ENCODE measurements at places on chromosomes 7 and 10. TPM values are rescaled to one million over a fixed set of nuclear protein-coding genes. Genes with fewer than 3 reads are reported as not detected.

The TMEM140 gene
- total RNA-seq, result not detected

The LFNG gene
- total RNA-seq, result 24.5 TPM

DNA sequence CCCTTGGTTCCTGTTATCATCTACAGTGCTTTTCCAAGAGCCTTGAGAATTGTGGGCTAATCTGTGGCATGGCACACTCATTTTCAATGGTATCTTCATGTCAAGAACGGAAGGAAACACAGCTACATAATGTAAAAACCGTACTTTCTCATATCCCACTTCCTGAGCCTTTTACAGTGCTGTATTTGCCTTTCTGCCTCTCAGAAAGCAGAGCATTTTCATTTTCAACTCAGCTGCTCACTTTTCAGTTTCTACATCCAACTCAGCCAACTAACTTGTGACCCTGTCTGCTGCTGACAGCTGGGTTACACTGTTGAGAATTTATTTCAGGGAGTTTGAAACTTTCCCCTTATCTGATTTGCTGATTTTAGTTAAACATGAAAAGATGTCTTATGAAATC lies 875.8 kb upstream of the KCND2 start:
- no peak for DNase-seq

- no peak for DNase-seq
Measured at GRCh38 chr7:123260428-123260960, 60.7 kb upstream of the SLC13A1 start.

DNA sequence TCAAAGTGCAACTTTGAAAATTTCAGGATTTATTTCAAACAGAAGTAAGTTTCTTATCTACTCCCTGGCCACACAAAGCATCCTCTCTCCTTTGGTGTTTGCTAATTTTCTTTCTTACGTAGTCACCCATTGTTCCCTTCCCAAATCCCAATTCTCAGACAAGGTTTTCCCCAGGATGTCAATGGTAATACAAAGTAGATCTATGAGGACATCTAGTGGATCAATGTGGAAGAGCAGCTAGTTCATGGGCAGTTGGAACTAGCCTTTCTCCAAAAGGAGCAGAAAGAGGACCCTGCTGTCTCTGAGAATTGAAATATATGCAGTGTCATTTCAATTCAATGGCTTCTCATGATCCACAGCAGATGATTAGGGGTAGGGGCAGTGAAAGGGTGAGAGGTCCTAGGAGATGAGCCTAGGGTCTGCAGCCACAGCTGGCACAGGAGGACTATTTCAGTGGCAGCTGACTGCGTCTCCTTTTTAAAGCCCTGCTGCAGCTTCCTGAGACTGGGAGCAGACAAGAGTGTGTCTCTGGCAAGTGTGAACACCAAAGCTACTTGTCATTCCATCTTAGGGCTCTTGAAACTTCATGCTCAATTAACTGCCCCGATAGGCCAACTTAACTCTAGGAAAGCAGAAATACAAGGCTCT lies 632.6 kb downstream of the KCNMA1 start:
- peak; percentile 89 for DNase-seq

DNA sequence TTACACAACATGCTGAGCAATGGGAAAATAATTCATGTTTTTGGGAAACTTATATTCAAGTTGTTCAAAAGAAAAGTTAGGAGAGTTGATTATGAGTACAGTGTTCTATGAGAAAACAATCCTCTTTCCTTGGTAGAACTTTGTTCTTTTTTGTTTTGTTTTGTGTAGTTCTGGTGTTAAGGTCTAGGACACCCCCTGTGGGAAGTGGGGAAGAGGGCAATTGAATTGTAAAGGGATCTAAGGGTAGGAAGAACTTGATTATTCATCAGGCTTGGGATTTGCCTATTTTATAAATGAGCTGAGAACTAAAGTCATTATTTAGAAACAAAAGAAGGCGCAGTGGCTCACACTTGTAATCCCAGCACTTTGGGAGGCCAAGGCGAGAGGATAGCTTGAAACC lies 25.9 kb upstream of the CDK13 start:
- DNase-seq, result peak; percentile 35

DNA sequence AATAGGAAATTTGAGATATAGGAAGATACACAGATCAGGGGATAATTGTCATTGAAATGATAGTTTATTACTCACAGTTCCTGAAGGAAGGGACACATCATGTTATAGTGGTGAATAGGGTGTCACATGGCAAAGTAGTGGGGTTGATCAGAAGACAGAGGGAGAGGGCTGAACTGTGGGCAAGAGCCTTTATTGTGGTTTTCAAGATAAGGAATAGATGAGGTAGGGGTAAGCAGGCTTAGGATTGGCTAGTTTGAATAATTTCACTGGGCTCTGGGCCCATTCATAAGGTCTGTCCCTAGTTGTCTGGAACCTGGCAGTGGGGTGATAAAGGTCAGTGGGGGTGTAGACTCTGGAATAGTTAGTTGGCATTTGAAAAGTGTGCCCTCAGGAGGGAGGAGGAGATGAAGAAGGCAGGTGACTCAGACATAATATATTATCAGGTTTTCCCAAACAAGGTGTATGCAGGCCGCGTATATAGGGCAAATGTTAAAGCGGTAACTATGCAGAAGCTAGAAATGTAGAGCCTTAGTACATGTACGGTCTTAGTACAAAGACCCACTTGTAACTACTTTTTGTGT lies 18.5 kb downstream of the FGL2 start:
- DNase-seq, result no peak

DNA sequence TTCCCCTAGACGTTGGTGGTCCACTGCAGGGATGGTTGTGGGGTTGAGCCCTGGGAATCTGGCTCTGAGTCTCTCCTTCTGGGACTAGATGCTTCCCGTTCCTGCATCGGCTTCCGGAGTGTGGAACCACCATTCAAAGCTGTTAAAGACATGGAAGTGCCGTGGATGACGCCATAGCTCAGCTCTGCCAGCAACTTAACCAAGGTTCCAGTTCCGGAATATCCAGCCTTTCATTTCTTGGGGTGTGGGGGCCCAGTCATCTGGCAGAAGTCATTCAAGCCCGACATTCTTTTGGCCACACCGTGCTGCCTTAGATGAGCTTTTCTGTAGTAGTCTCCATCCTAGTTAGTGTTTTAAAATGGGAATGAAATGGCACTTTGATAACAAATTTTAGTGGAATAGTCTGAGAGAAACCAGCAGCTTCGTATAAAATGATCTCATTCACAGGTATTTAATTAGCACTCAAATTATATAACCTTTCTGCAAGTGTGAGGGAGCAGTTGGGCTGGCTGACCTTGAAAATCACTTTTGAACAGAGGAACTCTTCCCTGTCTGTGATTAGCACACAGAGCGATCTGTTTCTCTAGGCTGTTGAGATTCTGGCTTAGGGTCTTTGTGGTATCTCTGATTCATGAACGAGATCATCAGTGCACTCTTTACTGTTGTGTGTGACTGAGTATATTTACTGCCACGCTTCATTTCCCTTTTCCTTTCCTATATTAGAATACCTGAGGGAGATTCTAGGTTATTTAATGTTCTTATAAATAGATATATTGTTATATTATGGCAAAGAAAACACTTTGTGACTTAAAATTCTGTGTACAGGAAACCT lies 19.9 kb downstream of the LMTK2 start:
- no peak for DNase-seq

The PIK3CG gene
- not detected for total RNA-seq

DNA sequence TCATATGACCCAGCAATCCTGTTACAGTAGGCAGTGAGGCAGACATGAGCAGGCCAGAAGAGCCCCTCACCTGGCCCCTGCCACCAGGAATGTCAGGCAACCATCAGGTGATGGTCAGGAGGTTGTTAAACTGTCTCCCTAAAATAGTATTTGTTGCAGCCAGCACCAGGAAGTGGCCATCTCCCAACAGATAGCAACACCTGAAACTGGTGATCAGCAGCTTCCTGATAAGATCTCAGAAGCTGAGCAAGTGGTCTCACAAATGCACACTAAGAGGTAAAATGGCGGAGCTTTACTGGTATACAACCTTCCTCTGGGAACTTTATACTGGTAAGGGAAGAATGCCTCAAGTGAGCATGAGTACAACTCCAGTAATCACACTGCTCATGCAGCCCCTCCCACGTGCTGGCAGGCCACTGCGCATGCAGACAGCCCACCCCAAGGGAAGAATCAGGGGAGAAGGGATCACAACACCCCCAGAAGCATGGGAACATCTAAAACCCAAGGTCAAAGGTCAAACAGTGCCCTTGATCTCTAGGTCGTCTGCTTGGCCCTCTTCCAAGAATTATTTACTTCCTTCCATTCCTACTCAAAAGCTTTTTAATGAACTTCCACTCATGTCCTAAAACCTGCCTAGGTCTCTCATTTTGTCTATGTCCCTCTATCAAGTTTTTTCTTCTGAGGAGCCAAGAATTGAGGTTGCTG lies 133.5 kb downstream of the DOCK4 start:
- DNase-seq, result no peak

DNA sequence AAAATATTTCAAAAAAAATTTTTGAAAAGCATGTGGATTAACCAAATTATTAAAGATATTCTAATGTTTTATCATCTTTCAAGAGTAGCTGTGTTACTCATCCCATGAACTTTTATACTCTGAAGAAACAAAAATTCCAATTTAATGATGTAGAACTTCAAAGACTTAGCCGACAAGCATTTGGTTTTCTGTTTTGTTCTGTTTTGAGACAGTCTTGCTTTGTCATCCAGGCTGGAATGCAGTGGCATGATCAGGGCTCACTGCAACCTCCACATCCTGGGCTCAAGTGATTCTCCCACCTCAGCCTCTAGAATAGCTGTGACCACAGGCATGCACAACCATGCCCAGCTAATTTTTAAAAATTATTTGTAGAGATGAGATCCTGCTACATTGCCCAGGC lies 17.8 kb upstream of the LCOR start:
- DNase-seq, result no peak

- DNase-seq, result no peak
Measured at GRCh38 chr10:104322416-104322782, 15.9 kb downstream of the ITPRIP start.

DNA sequence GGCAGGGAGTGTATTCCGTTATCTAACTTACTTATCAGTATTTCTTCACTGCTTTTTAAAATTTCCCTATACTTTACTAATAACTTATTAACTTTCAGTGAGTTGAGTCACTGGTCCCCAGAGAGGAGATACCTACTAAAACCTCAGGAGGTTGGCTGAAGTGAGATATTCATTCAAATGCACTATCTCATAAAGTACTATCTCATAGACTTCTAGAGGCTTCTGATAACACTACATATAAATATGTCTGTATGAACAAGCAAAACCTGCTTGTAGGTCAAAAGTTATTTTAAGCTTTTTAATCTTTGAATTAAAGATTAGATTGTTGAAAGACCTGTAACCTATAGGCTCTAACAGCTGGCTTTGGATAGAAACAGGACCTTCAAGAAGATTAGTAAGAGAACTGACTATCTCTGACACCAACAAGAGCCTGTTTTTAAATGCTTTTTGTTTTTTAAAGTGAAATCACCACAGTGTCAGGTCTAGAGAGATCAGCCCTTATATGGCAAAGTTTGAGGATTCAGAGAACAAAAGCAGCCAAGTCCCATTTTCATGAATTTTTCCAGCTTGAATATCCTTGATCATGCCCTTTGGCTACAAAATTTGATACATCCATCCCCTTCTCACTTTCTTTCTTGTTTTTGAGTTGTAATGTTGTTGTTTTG lies 242.2 kb downstream of the ARL4A start:
- peak; percentile 8 for DNase-seq

DNA sequence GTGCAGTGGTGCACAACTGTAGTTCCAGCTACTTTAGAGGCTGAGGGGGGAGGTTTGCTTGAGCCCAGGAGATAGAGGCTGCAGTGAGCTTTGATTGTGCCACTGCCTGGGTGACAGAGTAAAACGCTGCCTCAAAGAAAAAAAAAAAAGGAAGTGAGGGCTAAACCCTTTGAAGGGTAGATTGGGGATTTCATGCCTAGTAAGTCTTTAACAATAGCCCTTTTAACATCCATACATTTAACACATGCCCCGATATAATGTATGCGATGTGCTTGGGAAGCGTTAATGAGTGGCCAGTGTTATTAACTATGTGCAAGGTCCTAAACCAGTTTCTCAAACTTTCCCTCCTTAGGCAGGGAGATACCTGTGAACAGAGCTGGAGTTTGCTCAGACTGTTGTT lies 229.2 kb upstream of the HPS1 start:
- DNase-seq, result no peak

The VENTX gene
- total RNA-seq, result 6.3 TPM

GRCh38 chr10:116948530-116948870 lies 56.5 kb downstream of the SHTN1 start:
- DNase-seq, result no peak

- no peak for DNase-seq
Measured at GRCh38 chr7:92092210-92092609, 42.1 kb downstream of the CYP51A1 start.

- DNase-seq, result no peak
Measured at GRCh38 chr7:31872545-31873370, 185.7 kb downstream of the PPP1R17 start.

GRCh38 chr10:80154978-80155695 lies 22.6 kb downstream of the PLAC9 start:
- DNase-seq, result no peak

DNA sequence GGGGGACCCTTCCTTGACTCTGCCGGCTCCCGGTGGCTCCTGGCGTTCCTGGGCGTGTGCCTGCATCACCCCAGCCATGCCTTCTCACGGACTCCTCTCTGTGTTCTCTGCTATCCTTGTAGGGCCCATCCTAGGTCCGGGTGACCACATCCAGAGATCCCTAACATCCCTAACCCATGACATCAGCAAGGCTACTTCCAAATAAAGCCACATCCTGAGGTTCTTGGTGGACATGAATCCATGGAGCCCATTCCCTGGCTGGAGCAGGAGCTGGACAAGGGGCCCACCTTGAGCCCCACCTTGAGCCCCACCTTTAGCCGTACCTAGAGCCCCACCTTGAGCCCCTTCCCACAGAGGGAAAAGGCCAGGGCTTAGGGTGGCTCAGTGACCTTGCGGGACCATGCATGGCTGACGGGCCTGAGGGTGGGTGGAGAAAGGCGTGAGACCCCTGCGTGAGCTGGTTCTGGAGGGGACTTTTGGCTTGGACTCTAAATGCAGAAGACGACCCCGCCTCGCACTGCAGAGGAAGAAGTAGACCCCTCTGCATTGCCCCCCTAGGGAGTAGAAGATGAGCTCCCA lies 58.5 kb upstream of the INPP5A start:
- DNase-seq, result no peak

The SDK1 gene
- total RNA-seq, result 5.1 TPM

DNA sequence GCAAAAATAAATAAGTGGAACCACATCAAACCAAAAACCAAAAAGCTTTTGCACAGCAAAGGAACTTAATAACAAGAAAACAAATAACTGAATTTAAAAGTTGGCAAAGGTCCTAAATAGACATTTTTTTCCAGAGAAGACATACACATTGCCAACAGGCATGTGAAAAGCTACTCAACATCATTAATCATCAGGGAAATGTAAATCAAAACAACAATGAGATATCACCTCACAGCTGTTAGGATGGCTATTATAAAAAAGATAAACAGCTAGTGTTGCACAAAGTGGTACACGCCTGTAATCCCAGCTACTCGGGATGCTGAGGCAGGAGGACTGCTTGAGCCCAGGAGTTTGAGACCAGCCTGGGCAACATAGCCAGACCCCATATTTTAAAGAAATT lies 2.2 kb upstream of the SUN3 start:
- no peak for DNase-seq

DNA sequence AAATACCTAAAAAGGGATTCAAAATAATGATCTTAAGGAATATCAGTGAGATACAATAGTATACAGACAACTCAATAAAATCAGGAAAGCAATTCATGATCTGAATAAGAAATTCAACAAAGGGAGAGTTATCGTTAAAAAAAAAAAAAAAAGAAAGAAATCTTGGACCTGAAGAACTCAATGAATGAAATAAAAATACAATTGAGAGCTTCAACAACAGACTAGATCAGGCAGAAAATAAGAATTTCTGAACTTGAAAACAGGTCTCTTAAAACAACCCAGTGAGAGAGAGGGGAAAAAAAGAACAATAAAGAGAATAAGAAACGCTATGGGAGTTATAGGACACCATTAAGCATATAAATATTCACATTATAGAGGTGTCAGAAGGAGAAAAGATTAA lies 72.0 kb upstream of the MACROH2A2 start:
- no peak for DNase-seq
